Head of caudate nucleus (tissue), 42 donors: ENCODE measurements at places on chromosomes 7 and 10.

GRCh38 chr10:50248062-50248461, 3.3 kb downstream of the ASAH2 start:
- DNase-seq, result no peak

- no peak for DNase-seq
Measured at GRCh38 chr7:110647266-110647665, 443.7 kb upstream of the LRRN3 start.

- DNase-seq, result no peak
Measured at GRCh38 chr10:91197127-91197526, 23.3 kb upstream of the PCGF5 start.

GRCh38 chr10:133388236-133388972, 5.6 kb upstream of the MTG1 start:
- no peak for DNase-seq

DNA sequence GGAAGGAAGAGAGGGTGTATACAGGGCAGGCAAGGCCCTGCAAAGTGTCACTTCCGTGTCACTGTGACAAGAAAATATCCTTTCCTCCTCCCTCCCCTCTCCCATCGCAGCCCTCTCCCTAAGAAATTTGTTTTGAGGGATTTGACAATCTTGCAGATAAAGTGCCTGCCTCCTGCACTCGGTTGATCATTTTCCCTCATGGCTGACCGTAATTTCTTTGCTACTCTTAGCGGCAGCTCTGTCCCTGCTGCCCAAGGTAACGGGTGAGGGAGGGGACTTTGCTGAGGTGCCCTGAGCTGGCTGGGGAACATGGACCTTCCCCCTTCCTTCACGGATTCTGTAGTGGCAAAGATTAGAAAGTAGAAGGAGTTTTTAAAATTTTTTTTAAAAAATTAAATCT, 179.1 kb downstream of the TCF7L2 start:
- no peak for DNase-seq

DNA sequence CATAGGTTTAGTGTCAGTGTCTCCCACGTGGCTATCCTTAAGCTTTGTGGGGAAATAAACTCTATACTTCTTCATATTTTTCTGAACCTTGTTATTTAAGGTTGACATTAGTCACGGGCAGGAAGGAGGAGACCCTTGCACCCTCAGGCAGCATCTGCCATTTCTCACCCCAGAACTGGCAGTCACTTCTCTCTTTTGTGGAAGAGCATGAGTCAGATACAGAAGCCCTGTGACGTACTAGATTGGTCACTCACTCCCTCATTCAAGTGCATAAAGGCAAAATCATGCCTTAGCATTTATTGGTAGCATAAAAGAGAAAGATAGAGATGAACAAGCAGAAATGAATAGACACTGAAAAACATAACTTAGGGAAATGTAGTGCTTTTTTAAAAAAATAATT, 206.0 kb upstream of the MDFIC start:
- no peak for DNase-seq

DNA sequence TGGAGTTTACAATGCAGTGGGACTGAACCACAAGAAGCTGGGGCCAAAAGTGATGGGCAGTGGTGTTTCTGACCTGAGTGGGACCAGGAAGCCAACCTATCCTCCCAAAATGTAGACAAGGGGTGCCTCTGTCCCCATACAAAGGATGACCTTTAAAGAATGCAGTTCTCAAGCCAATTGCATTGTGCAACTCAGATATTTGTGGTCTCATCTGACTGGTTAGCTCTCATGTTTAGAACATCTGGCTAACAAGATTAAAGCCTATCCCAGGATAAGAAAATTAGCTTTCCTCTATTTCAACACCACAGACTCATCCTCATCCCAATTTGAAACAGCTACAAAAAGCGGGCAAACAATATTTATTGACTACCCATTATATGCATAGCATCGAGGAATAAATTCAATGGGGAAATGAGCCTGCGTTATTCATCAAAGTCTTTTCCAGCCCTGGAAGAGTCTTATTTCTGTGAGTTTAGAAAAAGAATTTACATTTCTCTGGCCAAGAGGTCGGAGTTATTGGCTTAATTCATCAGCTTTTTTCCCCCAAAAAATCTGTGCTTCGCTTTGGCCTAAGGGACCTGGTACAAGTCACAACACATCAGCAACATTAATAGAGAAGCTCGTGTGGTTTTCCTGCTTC, 26.7 kb downstream of the ELMO1 start:
- no peak for DNase-seq

- no peak for DNase-seq
Measured at GRCh38 chr7:108165723-108166122, 35.6 kb upstream of the LAMB4 start.

GRCh38 chr10:88852327-88852726, 683 bp upstream of the ANKRD22 start:
- no peak for DNase-seq

DNA sequence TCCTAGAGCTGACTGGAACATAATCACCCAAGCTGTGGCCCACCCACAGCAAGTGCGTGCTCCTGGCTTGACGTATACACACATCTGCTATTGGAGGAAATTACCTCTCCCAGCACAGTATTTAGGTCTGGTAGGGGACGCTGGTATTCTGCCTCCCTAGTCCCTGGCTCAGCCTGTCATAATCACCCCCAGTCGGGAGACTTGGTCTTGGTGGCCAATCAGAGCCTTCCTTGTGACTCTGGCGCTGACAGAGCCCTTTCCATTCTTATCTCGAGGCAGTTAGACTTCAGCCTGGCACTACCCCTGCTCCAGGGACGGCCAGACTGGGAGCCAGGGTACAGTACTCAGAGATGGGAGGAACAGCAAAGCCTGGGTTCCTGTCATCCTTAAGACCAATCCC, 14.3 kb upstream of the PRKAG2 start:
- DNase-seq, result no peak

DNA sequence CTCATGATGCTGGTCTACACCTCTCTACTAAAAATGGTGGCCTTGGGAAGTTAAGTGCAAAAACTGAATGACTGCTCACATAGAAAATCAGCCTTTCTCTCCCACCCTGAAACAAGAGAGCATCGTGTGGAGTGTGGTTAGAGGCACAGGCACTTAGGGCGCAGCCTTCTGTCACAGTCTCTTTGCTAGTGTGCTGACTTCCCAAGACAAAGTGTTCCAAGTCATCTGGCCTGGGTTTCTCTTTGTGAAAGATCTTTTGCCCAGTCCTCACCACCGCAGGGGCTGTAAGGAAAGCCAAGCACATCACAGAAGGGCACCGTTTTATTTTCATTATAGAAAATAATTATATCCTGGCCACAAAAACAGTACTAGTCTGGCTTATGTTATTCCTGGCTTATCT, 12.5 kb downstream of the STN1 start:
- DNase-seq, result no peak

DNA sequence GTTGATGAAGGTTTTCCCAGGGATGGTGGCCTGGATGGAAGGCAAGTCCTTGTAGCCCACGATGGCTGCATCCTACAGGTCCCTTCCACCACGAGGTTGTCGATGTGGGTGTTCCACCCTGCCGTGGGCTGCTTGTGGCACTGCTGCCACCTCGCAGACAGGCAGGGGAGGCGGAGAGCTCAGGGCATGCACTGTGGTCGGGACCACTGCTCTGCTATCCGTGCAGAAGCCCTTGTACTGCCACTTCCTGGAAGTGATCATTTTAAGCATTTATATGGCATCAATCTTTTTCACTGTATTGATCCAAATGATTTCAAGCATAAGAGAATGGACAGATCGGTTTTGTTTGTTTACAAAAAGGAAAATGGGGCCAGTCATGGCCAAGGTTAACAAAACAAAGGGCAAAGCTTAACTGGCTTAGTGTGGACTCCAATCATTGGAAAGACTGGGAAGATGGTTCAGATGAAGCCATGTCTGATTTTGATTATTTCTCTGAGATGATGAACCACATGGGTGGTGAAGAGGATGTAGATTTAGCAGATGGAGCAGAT, 8.2 kb upstream of the CYP17A1 start:
- DNase-seq, result no peak

DNA sequence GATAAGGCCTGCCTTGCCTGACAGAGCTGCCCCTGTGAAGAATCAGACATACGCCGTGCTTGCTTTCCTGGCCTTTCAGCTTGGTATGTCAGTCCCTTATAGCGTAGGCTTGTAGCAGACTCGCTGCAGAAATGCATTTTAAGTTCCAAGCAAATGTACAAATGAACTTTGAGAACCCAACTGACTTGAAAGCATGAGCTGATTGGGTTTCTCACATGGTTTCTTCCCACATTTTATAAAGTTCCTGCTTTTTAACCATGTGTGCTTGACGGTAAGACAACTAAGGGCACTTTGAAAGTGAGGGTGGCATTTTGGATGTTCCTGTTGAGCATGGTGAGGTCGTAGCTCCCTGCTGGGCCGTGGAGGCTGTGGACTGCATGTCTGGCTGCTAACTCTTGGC, 62.6 kb downstream of the CCNY start:
- DNase-seq, result no peak

GRCh38 chr10:123781956-123782500, 109.6 kb downstream of the CPXM2 start:
- no peak for DNase-seq

- DNase-seq, result no peak
Measured at GRCh38 chr10:806451-807162, 117.1 kb upstream of the DIP2C start.

- DNase-seq, result no peak
Measured at GRCh38 chr7:15341817-15342216, 220.0 kb downstream of the AGMO start.

GRCh38 chr7:11294218-11294617, 320.5 kb downstream of the PHF14 start:
- no peak for DNase-seq

DNA sequence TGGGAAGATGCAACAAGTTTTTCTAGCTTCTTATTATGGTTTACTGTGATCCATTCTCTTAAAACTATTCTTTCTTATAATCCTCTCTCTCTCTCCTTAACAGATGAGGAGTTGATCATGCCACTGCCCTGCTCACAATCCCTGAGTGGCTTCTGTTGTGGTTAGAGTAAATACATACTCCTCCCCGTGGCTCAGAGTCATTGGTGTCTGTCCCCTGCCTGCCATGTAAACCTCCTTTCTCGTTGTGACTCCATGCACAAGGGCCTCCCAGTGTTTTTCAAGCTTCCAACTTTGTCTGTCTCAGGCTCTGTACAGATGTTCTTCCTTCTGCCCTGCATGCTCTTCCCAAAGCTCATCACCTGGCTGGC, 20.4 kb downstream of the CCNY start:
- DNase-seq, result no peak

DNA sequence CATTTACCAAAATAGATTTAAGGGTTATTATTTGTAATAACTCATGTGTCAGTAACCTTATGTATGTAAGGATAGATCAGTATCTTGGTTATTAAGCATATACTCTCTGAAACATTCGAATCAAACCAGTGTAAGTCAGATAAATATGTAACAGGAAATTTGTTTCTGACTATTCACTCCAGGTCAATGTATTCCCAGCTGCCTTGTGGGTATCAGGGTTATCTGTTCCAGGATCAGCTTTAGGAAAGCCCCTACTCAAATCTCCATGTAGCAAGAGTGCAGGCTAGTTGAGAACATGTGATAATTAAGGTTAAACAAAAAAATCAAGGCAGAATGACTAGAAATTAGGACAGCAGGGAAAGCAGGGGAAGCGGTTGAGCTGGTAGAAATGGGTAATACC, 201.7 kb downstream of the AUTS2 start:
- DNase-seq, result no peak

- DNase-seq, result no peak
Measured at GRCh38 chr10:89330537-89331212, 2.9 kb downstream of the IFIT3 start.

DNA sequence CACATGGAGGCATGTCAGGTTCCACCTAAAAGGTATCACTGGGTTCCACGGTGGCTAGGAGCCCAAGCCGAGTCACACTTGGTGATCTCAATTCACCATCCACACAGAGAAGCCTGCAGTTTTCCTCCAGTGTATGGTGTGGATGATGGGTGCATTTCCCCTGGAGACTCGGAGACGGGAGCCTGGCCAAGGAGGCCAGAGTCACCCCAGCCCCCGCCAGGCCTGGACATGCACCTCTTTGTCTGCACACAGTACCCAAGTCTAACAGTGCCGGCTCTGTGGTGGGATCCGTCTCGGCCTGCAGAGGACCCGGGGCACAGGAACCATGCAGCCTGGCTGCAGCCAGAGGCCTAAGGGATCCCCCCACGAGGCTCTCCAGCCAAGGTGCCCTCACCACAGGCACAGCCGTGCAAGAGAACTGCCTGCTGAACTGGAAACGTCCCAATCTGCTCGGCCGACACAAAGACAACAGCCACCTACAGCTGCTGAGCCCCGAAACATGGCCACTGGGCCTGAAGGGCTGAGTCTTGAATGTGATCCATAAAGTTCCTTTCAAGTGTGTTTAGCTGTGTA, 75.2 kb downstream of the DIP2C start:
- DNase-seq, result peak; percentile 80

DNA sequence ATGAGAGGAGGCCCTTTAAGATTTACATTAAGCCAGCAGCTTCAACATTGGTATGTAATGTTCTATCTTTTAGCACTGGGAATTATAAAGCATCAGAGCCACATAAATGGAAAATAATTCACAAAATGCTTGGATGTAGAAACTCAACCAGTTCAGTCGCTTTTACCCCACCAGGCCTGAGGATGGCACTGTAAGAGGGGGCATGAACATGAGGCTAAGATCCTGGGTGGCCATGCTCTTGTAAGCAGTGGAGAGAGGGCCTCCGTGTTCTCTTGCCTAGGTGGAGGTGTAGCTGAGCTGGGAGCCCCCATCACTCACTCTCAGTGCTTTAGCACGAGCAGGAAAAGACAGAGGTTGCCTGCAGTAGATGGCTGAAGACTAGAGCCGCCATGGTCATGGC, 238.8 kb downstream of the FANK1 start:
- no peak for DNase-seq

DNA sequence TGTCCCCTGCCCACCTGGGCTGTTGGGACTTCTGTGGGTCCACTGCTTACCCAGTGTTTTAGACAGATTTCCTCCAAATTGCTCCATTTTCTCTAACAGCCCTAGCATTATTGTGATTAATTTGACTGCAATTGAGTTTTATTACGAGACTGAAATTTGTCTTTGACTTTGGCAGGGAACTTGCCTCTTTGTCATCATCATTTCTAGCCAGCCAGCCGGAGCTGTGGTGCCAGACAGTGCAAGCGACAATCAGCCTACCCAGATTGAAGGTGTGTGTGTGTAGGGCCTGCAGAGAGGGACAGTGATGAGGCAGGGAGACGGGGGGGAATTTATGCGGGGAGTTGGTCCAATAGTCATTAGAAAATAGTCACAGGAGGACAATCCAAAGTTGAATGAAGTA, 743.0 kb downstream of the NRG3 start:
- no peak for DNase-seq

GRCh38 chr10:24519950-24520349, 203.7 kb downstream of the ARHGAP21 start:
- DNase-seq, result no peak

GRCh38 chr10:122225330-122225729, 45.8 kb upstream of the BTBD16 start:
- no peak for DNase-seq

GRCh38 chr10:19974138-19974537, 157.9 kb downstream of the PLXDC2 start:
- no peak for DNase-seq

GRCh38 chr7:132656846-132657776, 80.8 kb upstream of the PLXNA4 start:
- DNase-seq, result no peak

GRCh38 chr7:158811894-158812293, 17.4 kb downstream of the ESYT2 start:
- no peak for DNase-seq
